NCI-H1930 (cell line): ENCODE measurements at places on chromosomes 5 and 9.

DNA sequence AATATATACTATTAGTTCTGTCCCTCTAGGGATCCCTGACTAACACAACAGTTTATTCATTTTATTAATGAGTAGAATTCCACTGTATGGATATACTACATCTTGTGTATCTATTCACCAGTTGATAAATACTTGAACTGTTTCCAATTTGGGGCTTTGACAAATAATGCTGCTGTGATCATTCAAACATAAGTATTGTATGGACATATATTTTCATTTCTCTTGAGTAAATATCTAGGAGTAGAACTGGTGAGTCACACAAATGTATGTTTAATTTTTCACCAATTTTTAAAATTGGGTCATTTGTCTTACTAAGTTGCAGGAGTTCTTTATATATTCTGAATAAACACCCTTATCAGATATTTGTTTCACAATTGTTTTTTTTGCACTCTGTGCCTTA, 149.1 kb downstream of the FBXL17 start:
- DNase-seq, result no peak

- no peak for DNase-seq
These were observed 59.9 kb downstream of the NUDT12 start for GRCh38 chr5:103502662-103503061.

GRCh38 chr9:134834957-134835419, 45.6 kb upstream of the FCN2 start:
- DNase-seq, result no peak

DNA sequence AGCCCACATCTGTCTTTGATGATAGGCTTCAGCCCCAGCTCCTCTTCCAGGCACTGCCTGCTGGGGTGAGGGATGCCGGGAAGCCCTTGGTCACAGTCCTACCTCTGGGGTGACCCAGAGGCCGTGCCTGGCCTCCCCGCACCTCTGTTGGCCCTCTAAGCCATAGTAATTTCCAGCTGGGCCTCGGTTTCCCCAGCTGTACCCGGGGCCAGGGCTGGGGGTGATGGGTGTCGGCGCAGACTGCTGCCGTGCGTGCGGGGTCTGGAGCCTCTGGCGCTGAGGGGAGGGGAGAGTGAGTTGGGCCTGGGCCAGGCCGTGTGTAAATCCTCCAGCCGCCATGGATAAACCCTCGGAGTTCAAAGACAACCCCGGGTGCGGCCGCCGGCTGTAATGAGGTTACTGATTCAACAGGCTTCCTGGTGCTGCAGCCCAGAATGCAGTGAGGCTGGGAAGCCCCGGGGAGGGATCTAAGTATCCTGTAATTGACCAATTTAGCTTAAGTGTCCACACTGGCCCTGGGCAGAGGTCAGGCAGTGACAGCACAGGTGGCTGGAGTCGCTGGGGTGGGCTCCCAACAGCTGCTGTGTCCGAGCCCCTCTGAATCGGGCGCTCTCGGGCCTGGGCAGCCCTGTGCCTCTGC, 7.1 kb downstream of the RXRA start:
- DNase-seq, result no peak

DNA sequence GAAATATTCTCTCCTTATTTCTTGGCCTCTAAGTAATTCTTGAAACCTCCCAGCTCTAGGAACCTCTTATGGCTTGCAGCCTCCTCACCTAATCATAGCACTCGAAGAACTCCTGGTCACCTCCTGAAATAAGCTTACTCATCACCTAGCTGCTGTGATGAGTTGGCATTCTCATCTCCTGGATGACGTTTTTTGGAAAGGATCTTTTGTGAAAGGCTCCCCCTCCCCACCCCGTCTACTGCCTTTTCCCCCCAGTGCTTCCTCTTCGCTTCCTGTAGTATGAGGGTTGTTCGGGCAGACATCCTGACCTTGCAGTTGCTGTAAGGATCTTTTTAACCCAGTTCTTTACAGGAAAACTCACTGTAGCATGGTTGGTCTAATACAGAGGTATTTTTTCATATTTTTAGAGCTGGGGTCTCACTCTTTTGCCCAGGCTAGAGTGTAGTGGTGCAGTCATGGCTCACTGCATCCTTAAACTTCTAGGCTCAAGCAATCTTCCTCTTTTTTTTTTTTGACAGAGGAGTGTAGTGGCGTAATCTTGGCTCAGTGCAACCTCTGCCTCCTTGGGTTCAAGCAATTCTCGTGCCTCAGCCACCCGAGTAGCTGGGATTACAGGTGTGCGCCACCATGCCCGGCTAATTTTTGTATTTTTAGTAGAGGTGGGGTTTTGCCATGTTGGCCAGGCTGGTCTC, 41.8 kb downstream of the ARHGAP26 start:
- no peak for DNase-seq

DNA sequence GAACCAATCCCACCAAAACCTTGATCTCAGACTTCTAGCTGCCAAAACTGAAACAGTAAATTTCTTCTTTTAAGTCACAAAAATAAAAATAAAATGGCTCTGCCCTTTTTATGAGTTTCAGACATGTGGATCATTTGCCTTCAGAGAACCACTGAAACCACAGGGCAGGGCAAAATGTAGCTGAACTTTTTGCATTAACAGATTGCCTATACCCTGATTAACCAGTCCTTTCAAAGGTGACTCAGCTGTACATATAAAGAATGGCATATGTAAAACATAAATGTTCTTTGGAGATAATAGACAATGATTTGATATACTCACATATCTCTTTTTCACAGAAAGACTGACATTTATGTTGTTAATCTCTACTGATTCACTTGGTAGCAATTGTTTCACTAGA, 187.1 kb upstream of the GRIN3A start:
- DNase-seq, result no peak

GRCh38 chr9:25562101-25562500, 116.1 kb downstream of the TUSC1 start:
- DNase-seq, result no peak

DNA sequence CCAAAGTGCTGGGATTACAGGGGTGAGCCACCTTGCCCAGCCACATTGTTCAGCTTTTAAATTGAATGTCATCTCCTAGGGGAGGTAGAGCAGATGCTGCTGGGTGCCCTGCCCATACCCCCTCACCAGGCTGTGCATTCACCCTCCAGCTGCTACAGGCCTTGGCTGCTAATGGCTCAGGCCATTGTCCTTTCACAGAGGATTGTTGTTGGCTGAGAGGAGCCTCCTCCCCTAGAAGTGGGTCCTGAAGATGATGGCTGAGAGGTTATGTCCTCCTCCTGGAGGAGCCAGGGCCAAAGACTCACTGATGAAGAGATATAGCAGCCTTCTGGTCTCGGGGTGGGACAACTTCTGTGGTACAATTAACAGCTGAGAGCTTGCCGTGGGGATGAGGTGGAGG, 74.6 kb downstream of the PHAX start:
- DNase-seq, result no peak

DNA sequence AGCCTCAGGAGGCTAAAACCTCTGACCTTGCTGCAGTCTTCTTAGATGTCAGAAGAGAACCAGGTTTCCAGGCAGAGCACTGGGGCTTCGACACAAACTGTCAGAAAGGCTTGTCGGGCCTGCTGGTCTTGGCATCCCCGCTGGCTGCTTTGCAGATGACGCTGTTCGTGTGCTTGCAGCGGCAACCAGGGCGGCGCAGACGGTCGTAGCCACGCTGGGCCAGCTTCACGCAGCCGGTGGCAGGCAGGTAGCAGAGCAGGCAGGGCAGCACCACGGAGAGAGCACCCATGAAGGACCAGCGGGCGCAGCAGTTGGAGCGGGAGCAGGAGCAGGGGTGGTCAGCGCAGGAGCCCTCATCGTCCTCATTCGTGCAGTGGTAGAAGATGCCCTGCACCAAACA, 10.7 kb downstream of the SPRY4 start:
- DNase-seq, result no peak

DNA sequence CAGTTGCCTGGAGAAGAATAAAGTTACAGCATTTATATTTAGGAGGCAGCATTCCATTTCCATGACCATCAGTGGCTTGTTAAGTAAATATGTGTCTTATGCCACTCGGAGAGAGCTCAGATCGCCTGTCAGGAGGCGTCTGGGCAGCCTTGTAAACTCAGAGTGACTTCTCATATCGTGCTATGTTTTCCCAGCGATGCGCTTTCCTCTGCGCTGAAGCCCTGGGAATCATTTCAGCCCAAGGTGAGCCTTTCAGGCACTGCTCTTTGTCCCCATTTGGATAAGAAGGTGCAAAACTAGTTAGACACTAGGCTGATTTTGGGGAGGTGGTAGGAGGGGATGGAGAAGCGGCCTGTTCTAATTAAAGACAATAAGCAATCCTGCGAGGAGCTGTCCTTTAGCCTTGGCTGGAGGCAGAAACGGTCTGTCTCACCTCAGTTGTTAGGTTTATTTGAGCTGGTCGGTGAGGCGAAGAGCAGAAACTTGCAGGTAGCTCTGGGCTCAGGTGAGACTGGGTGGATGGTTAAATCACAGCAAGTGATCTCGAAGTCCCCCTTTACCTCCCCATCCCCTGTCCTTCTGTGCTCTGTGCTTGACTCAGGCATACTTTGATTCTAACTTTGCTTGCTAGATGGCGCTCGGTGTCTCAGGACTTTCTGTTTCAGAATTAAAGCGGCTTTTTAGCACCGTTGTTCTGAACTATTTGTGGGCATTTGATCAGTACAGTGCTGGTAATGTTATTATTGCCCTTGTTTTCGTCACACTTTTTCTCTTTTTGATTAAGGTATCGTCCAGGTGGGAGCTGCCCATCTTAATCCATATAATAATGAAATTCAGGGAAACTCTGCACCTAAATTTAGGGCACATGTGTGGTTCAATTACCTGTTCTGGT, 24.6 kb downstream of the NR2F1 start:
- no peak for DNase-seq

- DNase-seq, result no peak
These were observed 106.6 kb downstream of the RGS3 start for GRCh38 chr9:113570106-113570505.

DNA sequence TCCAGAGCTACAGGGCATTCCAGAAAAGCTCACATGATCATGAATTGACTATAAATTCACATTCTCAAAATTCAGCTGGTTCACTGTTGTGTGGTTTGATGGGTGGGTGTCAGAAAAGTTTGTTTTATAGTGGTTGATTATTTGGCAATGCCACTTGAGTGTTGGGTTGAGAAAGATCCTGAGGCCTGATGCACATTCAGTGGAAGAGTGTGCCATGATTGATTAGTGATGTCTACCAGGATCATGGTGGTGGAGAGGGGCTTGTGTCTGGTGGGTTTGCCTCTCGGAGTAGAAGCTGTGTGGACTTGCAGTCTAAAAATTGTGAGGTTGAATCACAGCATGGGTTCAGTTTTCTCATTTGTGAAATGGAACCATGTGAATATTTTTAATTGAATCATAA, 2.0 kb downstream of the NDUFS6 start:
- DNase-seq, result no peak

DNA sequence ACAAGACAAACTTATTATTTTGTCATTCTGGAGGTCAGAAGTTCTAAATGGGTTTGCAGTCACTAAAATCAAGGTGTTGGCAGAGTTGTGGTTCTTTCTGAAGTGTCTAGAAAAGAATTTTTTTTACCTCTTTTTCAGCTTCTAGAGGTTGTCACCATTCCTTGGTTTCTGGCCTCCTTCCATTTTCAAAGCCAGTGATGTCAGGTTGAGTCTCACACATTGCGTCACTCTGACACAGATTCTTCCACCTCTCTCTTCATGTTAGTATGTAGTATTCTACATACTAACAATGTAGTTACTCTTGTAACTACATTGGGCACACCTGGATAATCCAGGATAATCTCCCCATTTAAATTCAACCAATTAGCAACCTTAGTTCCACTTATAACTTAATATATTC, 290.3 kb downstream of the RFX3 start:
- DNase-seq, result no peak

GRCh38 chr9:16487915-16488314, 382.6 kb downstream of the BNC2 start:
- DNase-seq, result no peak

DNA sequence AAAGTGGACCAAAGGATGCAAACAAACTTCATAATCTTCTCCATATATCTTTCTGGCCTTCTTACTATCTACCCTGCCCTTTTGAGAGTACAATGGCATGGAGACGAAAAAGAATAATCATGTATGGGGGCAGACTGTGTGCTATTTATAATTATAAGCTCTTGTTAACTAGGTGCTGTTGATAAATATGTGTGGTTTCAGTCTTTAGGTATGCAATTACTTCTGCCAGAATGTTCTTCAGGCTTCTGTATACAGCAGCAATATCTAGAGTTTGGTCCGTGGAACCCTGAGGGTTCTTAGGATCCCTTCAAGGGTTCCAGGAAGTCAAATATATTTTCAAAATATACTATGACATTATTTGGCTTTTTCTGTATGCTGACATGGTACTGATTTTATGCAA, 20.5 kb upstream of the PRR16 start:
- DNase-seq, result no peak

DNA sequence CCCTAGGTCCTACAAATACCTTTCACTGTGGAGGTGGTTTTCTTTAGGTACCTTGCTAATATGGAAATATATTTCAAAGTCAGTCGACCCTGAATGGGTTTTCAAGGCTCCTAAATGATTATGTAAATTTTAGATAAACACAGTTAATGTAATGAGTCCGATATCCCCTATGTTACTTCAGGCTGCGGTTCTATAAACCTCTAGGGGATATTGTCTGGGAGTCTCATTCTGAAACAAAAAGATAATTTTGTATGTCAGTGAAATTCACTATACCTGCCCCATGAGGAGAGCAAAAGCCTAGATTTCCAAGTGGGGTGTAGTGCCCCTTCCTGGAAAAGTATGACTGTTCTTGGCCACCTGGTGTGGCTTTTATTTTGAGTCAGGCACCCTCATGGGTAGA, 377.3 kb downstream of the ICE1 start:
- no peak for DNase-seq

- DNase-seq, result no peak
These were observed 28.8 kb upstream of the IER5L start for GRCh38 chr9:129206905-129207304.

GRCh38 chr5:5042806-5043205, 97.3 kb upstream of the ADAMTS16 start:
- DNase-seq, result no peak

DNA sequence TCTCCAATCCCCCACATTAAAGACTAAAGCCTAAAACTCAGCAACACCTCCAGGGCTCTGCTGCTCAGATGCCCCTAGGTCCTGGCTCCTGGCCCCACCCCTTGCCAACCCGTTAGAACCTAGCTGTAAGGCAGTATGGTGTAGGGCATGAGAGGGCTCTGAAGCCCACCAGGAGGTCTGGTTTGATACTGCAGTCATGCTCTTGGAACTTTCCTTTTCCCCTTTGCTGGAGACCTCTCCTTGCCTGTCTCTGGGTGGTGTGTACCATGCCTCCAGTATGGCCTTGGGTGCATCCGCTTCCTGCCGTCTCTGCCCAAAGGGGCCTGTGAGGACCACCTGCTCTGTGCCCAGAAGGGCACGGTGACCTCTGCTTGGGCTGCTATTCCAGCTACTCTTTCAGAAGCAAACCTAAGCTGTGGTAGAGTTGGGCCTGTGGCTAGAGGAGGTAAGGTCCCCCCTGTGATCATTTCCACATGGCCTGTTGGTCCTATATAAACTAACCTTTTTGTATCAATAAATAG, 3.5 kb downstream of the TENT4A start:
- DNase-seq, result no peak

DNA sequence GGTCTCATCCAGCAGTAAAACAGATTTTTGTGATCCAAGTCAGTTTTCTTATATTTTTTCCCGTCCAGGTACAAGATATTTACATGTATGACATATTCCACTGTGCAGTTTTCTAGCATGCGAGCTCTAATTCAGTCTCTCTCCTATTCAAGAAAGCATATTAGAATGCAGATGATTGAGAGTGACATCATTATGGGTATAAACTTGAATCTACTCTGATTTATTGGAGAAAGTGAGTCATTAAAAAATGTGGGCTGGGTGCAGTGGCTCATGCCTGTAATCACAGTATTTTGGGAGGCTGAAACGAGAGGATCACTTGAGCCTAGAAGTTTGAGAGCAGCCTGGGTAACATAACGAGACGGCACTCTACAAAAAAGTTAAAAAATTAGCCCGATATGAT, 6.2 kb downstream of the FER start:
- DNase-seq, result no peak
